Esophagus mucosa (tissue), 1 donor: ENCODE measurements at places on chromosomes 4 and X. TPM values are rescaled to one million over a fixed set of nuclear protein-coding genes. Genes with fewer than 3 reads are reported as not detected.

Gene KLF3
- 77.8 TPM for total RNA-seq

Gene ADH7
- 120 TPM for total RNA-seq

Gene PLS3
- total RNA-seq = 145 TPM

Gene KDR
- 4.2 TPM for total RNA-seq

Gene ARMCX4
- 3.1 TPM for total RNA-seq
